ENCODE measurements at places on chromosomes 2 and 18.

GRCh38 chr2:6069381-6069780, 377.2 kb downstream of the SOX11 start:
- DNase-seq, result no peak

- no peak for DNase-seq
Observed at GRCh38 chr2:190452433-190452832, 44.3 kb downstream of the MFSD6 start.

DNA sequence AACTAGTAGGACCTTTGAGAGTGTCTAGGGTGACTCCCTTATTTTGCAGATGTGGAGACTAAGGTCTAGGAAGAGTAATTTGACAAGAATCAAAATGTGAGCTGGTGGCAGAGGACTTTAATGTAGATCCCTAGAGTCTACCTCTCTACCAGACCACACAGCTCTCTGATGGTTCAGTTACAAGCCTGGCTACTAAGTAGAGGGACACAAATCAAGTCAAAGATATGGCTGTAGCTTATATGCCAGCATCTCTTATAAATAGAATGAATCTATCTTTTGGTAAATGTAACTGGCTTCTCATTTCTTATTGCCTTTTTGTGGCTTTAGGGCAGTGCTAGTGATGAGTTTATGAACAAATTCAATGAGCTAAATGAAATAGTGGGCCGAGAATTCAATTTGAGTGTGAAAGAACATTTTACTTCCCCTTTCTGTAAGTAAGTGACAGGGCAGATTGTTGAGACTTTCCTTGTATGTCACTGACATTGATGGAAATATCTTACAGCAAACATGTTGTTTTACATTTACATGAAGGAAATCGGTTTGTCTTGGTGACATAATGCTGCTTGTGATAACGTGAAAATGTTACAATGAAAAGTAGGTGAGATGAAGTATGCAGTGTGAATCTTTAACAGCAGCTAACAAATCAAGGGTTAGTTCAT, 28.3 kb downstream of the CSRNP3 start:
- no peak for DNase-seq

- no peak for DNase-seq
Observed at GRCh38 chr2:164562666-164563065, 58.6 kb downstream of the GRB14 start.

DNA sequence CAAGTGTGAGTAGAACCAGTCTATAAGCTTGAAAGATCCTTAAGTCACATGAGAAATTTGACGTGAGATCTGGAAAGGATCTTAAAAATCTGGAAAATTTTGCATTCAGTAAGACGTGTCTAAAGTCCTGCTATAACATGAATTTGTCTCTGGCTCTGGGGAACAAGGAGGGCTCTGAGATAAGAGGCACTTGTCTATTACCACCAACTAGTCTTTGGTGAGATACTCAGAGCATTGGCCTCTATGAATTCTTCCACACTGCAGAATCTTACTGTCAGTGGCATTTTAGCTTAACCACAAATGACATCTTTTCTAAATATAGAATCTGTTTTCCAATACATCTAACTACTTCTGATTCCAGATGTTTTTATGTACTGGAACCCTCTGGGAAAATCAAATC, 1504.5 kb downstream of the DPP10 start:
- no peak for DNase-seq

DNA sequence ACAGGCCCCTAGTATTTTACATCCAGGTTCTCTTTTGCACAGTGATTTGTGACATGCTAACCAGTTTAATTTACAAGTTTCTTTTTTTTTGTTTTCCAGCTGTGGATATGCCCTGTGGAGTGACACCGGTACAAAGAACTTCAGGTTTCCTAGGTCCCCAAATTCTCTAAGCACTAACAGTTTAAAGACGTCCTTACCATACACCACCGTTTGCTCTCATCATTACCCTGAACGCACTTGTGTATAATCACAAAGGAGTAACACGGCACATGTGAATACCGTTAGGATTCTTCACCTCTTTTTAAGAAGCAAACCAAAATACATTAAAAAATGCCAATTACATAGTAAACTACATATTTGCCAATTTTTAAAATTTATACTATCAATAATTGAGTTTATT, 853 bp downstream of the LANCL1 start:
- DNase-seq, result no peak

DNA sequence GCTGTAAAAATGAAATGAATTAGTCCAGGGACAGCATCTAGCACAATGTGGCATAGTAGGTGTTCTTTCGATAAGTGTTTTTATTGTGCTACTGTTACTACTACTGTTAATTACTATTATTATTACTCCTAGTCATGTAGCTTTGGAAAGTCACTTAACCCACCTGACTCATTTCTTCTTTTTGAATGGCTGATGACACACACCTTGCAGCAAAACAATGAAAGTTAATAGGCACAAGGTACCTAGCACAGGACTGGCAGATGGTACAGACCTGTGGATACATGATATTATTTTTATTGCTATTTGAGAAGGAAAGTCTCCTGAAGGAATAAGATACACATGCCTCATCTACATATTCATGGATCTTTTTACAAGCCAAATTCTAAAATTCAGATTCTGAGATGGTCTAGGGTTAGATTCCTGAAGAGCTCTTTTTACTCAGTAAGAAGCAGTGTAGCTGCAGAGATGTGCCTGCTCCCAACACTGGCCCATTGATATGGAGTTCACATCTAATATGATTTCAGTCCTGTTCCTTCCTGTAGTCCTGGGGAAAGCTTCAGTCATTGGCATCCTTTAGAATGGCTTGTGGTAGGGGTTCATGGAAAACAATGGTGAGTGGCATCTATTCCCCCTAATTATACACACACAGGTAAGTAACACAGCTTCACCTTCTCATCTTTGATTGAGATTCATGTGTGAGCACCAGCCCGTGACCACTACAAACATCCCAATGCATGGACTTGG, 7.9 kb upstream of the ERMN start:
- DNase-seq, result no peak

DNA sequence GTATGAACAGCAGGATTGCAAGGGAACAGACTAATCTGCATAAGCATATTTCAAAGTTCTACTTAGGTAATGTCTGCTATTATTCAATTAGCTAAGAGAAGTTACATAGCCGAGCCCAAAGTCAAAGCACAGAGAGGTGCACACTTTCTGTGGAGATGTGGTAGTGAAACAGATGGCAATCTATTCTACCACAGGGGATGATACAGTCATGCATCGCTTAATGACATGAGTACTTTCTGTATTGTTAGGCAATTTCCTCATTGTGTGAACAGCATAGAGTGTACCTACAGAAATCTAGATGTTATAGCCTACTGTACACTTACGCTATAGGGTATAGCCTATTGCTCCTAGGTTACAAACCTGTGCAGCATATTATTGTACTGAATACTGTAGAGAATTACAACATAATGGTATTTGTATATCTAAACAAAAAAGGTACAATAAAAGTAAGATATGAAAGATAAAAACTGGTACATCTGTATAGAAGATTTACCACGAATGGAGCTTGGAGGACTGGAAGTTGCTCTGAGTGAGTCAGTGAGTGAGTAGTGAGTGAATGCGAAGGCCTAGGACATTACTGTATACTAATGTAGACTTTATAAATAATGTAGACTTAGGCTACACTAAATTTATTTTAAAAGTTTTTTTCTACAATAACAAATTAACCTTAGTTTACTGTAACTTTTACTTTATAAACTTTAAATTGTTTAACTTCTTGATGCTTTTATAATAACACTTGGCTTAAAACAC, 197.6 kb downstream of the MBD5 start:
- DNase-seq, result no peak

- DNase-seq, result no peak
Observed at GRCh38 chr18:25145731-25146511, 206.0 kb downstream of the ZNF521 start.

DNA sequence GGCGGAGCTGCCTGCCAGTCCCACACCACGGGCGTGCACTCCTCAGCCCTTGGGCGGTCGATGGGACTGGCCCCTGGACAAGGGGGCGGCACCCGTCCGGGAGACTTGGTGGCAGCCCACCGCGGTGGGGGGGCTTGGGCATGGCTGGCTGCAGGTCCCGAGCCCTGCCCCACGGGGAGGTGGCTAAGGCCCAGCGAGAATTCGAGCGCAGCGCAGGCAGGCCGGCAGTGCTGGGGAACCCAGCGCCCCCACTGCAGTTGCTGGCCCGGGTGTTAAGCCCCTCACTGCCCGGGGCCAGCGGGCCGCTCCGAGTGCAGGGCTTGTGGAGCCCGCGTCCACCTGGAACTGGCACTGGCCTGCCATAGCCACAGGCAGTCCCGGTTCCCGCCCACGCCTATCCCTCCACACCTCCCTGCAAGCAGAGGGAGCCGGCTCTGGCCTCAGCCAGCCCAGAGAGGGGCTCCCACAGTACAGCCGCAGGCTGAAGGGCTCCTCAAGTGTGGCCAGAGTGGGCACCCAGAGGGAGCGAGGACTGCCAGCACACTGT, 742.9 kb upstream of the DDX18 start:
- DNase-seq, result peak; percentile 58

GRCh38 chr2:240904216-240905175, 1.6 kb upstream of the CROCC2 start:
- peak; percentile 50 for DNase-seq

- DNase-seq, result no peak
Observed at GRCh38 chr2:205086662-205087061, 541.4 kb downstream of the PARD3B start.

- DNase-seq, result no peak
Observed at GRCh38 chr18:6885006-6885481, 155.5 kb downstream of the ARHGAP28 start.

DNA sequence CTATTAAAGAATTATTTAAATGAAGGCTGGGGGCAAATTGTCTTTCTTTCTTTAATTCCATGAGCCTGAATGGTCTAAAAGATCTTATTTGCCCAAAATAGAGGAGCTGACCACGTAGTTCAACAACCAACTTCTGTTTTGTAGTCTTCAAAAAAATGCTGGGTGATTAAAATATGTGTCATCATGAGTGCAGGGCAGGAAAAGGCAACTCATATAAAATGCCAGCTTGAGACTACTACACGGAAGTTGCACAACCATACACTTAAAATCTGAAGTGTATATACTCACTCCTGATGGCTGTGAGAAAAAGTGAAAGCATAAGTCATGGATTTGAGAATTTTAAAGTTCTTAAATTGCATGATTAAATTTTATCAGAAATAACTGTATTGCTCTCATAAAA, 210.9 kb downstream of the DYM start:
- no peak for DNase-seq

GRCh38 chr18:11676867-11677266, 12.2 kb upstream of the GNAL start:
- DNase-seq, result peak; percentile 13

- DNase-seq, result no peak
Observed at GRCh38 chr2:116145031-116145430, 1669.5 kb upstream of the DDX18 start.

DNA sequence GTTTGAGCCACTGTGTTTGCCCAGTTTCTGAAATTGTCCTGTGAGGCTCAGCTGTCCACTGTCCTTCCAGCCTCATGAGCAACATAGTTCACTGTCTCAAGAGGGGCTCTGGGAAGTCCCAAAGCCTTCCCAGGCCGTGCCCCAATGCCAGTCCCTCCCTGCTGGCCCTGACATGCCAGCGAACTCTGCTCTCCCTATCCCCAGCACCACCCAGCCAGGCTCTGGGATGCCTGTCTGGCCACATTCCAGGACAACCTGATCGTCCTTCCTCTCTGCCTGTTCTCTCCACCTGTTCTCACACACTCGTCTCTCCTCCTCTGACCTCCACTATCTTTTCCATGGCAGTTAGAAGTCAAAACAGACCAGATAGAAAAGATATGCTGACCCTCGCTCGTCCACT, 278.0 kb upstream of the ID2 start:
- no peak for DNase-seq

DNA sequence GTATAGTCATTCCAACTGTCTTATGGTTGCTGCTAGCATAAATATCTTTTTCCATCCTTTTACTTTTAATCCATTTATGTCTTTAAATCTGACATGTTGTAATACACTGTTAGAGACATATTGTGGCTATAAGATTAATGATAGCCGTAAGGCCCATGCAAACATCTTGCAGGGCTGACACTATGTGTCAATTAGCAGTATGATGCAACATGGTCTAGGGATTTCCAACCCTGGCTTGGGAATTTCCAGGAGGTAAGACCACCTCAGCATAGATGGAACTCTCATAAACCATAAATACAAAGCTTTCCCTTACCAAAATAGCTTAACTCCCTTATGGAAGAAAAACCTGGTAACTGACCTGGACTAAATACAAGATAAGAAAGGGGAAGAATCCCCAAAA, 16.5 kb downstream of the SCLY start:
- DNase-seq, result no peak

DNA sequence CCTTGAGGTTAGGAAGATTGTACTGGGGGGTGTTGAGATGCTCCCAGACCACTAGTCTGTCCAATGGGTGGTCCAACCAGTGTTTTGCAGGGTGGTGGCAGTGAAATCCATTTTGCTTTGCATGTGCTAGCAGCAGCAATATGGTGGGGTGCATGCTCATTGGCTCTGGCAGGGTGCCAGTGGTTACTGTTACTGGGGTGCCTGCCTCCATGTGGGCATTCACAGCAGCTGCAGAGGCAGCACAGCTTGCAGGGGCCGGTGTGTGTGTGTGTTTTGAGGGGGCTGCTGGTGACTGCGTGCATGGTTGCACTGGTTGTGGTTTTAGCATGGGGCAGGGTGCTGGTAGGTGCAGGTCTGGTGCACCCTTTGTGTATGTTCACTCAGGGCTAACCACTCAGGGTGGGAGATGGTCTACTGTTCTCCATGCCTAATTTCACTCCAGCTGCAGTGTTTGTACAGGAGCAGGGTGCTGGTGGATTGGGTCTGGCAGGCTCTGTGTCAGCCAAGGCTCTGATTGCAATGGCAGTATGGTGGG, 265.4 kb downstream of the NUP35 start:
- no peak for DNase-seq

GRCh38 chr18:47863041-47863440, 67.4 kb downstream of the SMAD2 start:
- DNase-seq, result no peak

DNA sequence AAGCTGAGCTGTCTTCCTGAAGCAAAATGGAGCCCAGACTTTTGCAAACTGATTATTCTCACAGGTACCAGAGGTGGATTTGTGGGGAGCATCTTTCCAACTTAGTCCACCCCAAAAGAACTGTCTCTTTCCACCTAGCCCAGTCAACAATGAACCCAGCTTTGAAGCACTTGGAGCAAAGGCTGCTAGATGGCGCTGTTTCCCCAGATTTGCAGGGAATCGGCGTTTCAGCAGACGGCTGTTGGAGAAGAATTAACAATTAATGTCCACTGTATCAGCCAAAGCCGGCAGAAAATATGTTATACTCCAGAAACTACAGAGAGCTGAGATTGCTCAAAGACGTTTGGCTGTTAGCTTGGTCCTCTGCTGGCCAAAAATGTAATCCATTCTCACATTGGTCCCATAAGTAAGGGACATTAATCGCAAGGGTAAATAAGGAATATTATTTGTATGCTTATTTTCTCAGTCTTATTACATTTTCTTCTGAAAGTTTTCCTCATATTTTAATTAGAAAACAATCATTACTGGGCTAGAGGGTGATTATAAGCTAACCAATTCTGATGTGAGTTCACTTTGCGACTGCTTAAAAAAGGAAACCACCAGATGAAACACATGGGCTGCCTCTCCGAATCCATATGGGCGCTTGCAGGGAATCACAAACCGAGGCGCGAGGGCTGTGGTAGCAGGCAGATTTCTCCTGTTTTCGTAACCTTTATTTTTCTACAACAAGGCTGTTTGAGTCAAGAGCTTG, 423.8 kb upstream of the MEX3C start:
- DNase-seq, result no peak

- DNase-seq, result no peak
Observed at GRCh38 chr2:70656421-70657010, 102.9 kb upstream of the TGFA start.

GRCh38 chr2:176826356-176826755, 386.2 kb upstream of the HNRNPA3 start:
- DNase-seq, result no peak

- DNase-seq, result no peak
Observed at GRCh38 chr18:7945882-7946281, 378.8 kb downstream of the PTPRM start.
